ENCODE measurements at places on chromosomes 12 and 14.

DNA sequence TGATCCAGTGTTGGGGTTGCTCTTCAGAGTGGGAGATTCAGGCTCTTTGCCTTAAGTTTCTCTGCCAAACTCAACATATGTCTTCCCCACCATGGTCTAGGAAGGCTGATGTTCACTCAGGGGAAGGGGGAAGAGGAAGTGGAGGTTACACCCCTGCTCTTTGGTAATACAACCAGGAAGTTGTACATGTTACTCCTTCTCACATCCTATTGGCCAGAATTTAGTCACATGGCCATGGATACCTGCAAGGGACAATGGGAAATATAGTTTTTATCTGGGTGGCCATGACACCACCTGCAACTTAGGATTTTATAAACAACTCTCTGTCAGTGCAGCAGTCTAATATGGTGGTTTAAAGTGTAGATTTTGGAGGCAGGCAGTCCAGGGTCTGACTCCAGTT, 150.9 kb downstream of the TBX5 start:
- DNase-seq, result no peak

DNA sequence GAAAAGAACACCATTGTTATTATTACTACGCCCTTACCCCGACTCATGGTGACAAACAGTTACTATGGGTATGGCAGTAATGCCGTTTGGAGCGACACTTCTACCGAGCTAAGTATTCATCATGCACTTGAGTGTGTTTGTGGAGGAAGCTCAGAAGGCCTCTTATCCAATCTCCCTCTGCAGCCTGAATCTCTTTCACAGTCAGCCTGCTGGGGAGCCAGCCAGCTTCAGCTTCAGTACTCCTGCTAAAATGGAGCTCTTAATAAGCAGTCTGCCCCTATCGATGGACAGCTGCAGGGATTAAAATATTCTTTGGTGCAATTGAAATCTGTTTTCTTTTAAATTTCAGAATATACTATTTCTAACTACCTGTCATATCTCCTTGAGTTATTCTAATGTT, 24.7 kb upstream of the ATP5MC2 start:
- DNase-seq, result no peak

GRCh38 chr12:133145981-133146380, 15.6 kb downstream of the ZNF10 start:
- no peak for DNase-seq

DNA sequence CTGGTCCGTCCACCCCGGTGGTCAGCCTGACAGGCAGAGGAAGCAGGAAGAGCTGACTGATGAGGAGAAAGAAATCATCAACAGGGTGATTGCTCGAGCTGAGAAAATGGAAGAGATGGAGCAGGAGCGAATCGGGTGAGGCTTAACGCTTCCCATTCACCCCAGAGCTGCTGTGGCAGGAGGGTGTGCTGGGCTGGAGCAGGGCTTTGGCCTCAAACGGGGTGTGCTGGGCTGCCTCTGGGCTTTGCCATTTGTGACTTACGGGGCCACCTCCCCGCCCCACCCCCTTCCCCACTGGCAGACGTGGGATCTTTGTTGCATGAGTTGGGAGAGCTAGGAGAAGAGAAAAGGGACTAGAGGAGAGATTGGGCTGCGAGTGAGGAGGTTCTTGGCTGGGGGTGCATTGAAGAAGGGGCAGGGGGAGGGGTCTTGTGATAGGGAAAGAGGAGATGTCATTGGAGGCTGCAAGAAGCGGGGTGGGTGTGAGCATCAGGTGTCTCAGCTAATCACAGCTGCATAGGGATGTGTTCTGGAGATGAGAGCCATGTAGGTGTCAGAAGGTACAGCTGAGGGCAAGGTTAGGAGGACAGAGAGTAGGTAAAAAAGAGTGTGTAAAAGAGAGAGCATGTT, 56.3 kb downstream of the RPH3A start:
- no peak for DNase-seq

- no peak for DNase-seq
These were observed 10.8 kb upstream of the SLC4A8 start for GRCh38 chr12:51413791-51414190.

- DNase-seq, result peak; percentile 34
These were observed 69.3 kb upstream of the USP15 start for GRCh38 chr12:62190689-62191490.

- no peak for DNase-seq
These were observed 29.0 kb downstream of the PAPLN start for GRCh38 chr14:73266317-73266716.

GRCh38 chr12:501722-502447, 42.1 kb downstream of the B4GALNT3 start:
- DNase-seq, result no peak

DNA sequence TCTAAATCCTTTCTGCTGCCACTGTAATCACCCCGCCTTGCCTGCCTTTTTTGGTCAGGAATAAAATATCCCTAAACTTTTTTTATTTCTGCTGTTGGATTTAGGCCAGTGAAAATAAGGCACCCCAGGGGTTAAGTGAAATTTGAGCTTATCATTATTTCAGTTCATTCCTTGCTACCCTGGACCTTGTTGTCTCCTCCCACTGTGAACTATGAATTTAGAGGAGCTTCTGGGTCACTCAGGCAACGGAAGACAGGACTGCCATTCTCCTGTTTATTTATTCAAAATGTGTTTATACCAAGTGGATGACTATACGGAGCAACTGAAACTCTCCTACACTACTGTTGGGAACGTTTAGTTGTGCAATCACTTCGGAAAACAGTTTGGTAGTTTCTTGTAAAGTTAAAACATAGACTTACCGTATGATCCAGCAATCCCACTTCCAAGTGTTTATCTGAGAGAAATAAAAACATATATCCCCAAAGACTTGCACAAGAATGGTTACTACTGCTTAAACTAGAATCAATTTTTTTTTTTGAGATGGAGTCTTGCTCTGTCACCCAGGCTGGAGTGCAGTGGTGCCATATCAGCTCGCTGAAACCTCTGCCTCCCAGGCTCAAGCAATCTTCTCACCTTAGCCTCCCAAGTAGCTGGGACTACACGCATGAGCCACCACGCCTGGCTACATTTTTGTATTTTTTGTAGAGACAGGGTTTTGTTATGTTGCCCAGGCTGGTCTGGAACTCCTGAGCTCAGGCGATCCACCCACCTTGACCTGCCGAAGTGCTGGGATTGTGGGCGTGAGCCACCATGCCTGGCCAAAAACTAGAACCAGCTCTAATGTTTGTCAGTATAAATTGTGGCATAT, 2.3 kb upstream of the TRAFD1 start:
- DNase-seq, result no peak

DNA sequence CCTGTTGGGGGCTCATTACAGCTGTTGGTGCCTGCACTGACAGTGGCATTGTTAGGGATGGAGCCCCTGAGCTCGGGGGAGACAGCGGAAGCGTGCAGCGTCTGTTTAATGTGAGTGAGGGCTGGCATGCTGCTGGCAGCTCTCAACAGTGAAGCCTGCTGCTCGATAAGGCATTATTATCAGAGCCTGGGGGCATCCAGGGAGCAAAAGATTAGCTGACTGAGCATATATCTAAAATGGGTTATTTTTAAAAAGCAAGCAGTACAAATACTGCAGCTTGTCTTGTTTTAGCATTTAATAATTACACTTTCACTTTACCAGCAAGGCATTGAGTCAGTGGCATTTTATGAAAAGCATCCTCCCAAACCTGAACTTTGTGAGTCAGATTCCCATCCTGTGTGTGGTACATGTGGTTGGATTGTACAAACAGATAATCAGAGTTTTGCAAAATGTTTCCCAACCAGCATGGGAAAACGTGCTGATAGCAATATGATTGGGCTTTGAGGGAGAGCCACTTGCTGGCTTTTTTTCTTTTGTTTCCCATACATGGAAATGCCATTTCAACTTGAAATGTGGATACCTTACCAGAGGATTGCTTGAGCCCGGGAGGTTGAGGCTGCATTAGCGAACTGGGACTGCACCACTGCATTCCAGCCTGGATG, 150.8 kb downstream of the PRKCH start:
- DNase-seq, result no peak

- no peak for DNase-seq
These were observed 62.9 kb downstream of the DPF3 start for GRCh38 chr14:72830786-72831594.

DNA sequence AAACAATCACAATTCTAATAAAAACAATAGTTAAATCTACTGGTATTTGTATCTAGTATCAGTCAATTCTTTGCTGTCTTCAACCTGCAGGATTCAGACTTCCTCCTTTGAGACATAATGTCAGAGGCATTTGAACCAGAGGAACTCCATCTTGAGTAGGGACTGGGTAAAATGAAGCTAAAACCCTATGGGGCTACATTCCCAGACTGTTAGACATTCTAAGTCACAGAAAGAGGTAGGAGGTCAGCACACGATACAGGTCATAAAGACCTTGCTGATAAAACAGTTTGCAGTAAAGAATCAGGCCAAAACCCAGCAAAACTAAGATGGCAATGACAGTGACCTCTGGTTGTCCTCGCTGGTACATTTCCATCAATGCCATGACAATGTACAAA, 48.2 kb upstream of the MAP3K9 start:
- no peak for DNase-seq

GRCh38 chr14:81889529-81889928, 355.9 kb upstream of the SEL1L start:
- no peak for DNase-seq

- no peak for DNase-seq
These were observed 29.4 kb downstream of the ITPR2 start for GRCh38 chr12:26803552-26803951.

GRCh38 chr14:94924189-94924588, 154.3 kb upstream of the GSC start:
- DNase-seq, result no peak

DNA sequence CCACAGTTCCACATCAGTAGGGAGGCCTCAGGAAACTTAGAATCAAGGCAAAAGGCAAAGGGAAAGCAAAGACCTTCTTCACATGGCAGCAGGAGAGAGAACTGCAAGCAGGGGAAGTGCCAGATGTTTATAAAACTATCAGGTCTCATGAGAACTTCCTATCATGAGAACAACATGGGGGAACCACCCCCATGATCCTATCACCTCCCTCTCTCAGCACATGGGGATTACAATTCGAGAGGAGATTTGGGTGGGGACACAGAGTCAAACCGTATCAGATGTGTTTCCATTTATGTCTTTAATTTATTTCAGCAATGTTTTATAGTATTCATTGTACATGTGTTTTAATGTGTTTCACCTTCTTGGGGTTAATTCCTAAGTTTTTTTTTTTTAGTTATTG, 25.8 kb downstream of the METAP2 start:
- no peak for DNase-seq

DNA sequence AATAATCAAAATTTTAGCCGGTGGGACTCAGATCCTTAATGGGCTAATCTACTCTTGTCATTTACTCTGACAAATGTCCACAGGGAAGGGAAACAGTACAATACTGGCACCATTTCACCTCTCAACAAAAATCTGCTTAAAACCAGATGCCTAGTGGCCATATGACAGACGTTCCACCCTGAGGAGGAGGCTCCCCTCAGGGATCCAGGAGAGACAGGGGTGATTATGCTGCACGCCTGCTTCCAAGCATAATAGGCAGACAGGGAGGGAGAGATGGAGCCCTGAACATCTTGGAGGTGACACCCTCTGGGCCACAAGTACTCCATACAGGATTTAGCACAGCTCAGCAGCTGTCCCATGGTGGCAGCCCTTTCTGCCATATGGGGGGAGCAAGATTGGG, 24.8 kb upstream of the AKAP6 start:
- DNase-seq, result no peak

- DNase-seq, result no peak
These were observed 95.0 kb downstream of the RFLNA start for GRCh38 chr12:124389725-124390441.

DNA sequence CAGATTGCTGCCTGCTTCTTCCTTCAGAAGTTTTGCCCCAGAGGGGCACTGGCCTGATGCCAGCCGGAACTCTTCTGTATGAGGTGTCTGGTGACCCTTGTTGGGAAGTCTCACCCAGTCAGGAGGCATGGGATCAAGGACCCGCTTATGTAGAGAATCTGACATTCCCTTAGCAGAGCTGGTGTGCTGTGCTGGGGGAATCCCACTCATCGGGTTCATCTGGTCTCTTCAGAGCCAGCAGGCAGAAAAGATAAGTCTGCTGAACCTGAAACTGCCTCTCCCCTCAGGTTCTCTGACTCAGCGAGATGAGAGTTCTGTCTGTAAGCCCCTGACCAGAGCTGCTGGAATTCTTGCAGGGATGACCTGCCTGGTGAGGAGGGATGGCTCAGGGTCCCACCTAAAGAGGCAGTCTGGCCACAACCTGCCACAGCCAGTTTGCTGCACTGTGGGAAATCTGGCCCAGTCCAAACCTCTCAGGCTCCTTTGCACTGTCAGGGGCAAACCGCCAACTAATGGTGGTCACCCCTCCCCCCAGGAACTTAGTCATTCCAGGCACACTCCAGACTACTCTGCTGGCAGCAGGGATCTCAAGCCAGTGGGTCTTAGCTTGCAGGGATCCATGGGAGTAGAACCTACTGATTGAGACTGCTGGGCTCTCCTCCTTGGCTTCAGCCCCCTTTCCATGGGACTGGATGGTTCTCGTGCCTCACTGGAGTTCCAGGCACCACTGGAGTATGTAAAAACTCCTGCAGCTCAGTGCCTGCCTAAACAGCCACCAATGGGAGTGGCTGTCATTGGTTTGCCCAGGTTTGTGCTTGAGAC, 4.1 kb downstream of the CLEC2D start:
- DNase-seq, result no peak

- no peak for DNase-seq
These were observed 106.2 kb downstream of the IGF1 start for GRCh38 chr12:102374190-102374589.

DNA sequence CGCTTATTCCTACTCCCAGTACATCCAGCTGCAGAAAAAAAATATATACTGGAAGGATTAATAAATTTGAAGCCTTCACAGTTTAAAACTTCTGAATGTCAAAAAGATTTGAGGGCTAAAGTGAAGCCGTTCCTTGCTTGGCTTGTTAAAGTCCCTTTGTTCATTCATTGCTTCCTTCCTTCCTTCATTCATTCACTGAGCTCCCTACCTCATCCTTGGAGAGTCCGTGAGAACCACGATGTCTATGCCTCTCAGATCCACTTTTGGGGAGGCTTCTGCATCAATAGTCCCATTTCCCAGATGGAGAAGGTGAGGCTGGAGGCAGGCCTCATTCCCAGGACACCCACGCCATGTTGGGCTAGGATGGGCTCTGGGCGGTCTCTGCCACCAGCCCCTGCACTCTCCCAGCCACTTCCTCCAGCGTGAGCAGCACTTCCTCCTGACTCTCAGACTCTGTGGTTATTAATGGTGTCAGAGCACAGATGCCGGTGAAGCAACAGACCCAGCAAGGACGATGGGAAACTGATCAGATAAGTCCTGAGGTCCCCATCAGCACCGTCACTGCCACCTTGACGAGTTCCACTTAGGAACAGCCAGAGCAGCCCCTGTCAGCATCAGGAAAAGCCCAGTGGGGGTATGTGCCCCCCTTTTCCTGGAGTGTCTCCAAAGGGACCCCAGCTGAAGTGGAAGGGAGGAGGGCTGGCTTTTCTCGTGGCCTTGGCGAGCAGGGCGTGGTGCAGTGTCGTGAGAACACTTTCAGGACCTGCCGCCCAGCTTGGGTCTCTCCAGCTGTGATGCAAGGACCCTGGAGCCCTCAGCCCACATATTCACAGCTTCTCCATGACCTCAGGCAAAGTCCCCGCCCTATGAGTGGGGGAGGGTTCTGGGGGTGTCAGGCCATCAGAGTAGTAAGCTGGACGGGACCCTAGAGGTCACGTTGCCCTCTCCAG, 21.2 kb downstream of the ASB2 start:
- DNase-seq, result no peak

GRCh38 chr12:132441871-132442863, 47.8 kb upstream of the FBRSL1 start:
- peak; percentile 80 for DNase-seq

GRCh38 chr12:123490089-123490488, 32.1 kb downstream of the SNRNP35 start:
- no peak for DNase-seq

GRCh38 chr12:122503147-122503751, 2.5 kb upstream of the ZCCHC8 start:
- no peak for DNase-seq

All from posterior cingulate gyrus (tissue), 11 donors.